ENCODE measurements at places on chromosomes 7 and 10. TPM values are rescaled to one million over a fixed set of nuclear protein-coding genes. Genes with fewer than 3 reads are reported as not detected.

VSTM2A gene
- not detected for total RNA-seq

PRKAR2B gene
- 6.8 TPM for total RNA-seq

C10orf105 gene
- not detected for total RNA-seq

GLRX3 gene
- total RNA-seq, result 101 TPM

ACSM6 gene
- total RNA-seq, result not detected

AGBL3 gene
- 0.89 TPM for total RNA-seq

NUDT13 gene
- total RNA-seq, result 0.30 TPM

BICC1 gene
- 21.9 TPM for total RNA-seq

LAMTOR4 gene
- total RNA-seq, result 30.5 TPM

OPALIN gene
- total RNA-seq, result not detected

JCAD gene
- 91.2 TPM for total RNA-seq
